ENCODE measurements at places on chromosomes 7 and 10.

- DNase-seq: no peak
Observed at GRCh38 chr7:43905956-43906330, 453 bp downstream of the URGCP start.

DNA sequence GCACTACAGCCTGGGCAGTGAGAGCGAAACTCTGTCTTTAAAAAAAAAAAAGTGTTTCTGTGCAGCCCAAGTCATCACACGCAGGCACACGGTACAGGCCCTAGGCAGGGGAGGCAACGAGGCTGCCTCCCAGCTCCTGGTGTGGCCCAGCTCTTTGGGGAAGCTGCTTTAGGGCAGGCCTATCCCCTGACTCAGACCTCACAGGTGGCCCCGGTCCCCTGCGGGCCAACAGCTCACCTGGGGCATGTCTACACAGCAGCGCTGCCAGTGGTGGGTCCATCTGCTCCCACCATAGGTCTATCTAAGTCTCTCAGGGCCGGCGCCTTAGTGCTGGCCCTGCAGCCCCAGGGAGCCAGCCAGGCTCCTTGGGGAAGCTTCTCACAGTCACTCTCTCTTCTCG, 31.4 kb downstream of the ZAN start:
- no peak for DNase-seq

DNA sequence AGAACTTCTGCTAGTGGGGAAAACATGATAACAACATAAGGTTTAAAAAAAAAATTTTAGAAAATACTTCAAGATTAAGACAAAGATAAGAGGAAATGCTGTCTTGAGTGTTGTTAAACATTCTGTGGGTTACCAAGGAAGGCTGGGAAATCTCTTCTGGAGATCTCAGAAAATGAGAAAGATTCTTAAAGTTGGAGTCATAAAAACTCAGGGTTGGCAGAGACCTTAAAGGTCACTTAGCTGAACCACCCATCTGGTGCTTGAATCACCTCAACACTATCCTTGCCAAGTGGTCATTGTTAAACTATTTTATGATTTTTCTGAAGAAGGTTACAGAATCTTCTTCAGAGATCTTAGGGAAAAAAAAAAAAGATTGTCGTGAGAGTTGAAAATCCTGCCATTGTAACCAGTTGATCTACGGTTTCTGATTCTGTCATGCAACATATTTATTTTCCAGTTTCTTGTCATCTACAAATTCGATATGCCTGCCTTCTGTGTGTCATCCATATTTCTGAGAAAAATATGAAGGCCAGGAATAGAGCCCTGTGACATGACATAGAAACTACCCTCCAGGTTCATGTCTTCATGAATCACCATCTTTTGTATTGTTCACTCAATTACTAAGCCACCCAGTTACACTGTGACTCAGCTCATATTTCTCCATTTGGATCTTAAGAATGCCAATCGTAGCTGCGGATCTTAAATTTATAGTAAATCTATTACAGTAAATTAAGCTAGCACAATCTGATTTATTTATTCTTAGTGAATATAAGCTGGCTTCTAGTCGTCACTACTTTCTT, 179.2 kb downstream of the ST7 start:
- DNase-seq: no peak

GRCh38 chr10:69242852-69243212, 22.7 kb downstream of the HKDC1 start:
- no peak for DNase-seq

GRCh38 chr7:152866125-152866524, 106.6 kb downstream of the ACTR3B start:
- no peak for DNase-seq

GRCh38 chr10:89615112-89615511, 29.9 kb downstream of the PANK1 start:
- DNase-seq: no peak

- no peak for DNase-seq
Observed at GRCh38 chr10:106023329-106023728, 1141.2 kb downstream of the SORCS1 start.

- DNase-seq: no peak
Observed at GRCh38 chr10:689452-690371, at the start of gene DIP2C. Gene DIP2C (minus strand): TSS chr10:689668. CDS start chr10:689578, 90 bp downstream.

GRCh38 chr7:111266613-111267012, 175.7 kb downstream of the LRRN3 start:
- DNase-seq: no peak

DNA sequence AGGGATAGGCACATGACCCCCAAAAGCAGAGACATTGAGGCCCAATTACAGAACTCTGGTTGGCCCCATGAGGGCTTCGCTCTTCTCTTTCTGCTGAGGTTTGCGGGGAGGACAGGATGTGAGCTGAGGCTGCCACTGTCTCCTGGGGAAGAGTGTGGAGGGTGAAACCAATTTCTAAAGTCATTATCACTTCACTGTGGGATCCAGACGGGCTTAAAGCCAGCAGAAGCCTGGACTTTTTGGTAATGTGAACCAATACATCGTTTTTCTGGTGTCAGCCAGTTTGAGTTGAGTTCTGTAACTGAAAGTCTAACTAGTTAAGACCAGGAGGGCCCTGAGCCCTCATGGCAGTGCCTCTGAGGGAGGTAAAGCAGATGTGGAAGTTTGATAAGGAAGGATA, 163.0 kb downstream of the MYOF start:
- no peak for DNase-seq
